Astrocyte of the spinal cord (primary cell): ENCODE measurements at places on chromosomes 16 and 17.

DNA sequence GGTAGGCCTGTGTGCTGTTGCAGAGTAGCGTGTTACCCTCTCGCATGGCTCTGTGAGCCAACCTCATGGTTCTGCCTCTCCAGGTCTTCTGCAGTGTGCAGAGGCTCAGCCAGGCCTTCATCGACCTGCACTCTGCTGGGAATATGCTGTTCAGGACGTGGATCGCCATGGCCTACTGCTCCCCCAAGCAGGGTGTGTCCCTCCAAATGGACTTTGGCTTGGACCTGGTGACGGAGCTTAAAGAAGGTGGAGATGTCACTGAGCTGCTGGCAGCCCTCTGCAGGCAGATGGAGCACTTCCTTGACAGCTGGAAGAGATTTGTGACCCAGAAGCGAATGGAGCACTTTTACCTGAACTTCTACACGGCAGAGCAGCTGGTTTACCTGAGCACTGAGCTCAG lies 75.8 kb upstream of the ENDOV start:
- no peak for DNase-seq

DNA sequence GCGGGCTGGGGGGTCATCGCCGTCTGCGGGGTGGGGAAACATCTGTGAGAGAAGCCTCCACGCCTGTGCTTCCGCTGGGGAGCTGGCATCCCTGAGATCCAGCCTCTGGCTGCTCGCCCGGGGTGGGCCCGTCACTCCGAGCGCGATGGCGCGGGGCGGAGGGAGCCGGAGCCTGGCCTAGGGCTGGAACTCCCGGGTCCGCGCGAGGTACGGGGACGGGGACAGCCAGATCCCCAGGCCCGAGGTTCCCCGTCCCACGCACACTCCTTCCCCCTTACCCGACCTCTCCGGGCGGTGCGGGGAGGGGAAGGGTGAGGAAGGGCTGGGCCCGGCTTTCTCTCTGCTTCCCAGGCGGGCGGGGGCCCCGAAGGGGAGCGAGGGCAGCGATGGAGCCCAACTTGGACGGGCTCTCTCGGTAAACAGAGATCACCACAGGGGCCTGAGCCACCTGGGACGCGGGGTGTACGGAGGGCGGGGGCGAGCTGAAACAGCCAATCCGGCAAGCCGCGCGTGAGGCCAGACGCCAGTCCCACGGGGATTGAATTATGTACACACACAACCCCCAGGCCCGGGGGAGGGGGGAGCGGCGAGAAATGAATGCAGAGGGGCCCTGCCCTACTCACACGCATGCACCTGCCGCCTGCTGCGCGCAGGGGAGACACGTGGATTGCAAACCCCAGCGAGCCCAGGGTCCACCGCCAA lies at the start of gene SLC16A11:
TSS of gene SLC16A11 (minus strand) at position 596 of the 702 bp plus-strand sequence. CDS start at position 17, 579 bp downstream.
- DNase-seq: peak; percentile 17

- DNase-seq: peak; percentile 67
Measured at GRCh38 chr17:80866050-80866793, 125.4 kb upstream of the CHMP6 start.

DNA sequence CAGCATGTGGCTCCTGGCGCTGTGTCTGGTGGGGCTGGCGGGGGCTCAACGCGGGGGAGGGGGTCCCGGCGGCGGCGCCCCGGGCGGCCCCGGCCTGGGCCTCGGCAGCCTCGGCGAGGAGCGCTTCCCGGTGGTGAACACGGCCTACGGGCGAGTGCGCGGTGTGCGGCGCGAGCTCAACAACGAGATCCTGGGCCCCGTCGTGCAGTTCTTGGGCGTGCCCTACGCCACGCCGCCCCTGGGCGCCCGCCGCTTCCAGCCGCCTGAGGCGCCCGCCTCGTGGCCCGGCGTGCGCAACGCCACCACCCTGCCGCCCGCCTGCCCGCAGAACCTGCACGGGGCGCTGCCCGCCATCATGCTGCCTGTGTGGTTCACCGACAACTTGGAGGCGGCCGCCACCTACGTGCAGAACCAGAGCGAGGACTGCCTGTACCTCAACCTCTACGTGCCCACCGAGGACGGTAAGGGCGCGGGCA lies 645 bp downstream of the NLGN2 start:
- no peak for DNase-seq

DNA sequence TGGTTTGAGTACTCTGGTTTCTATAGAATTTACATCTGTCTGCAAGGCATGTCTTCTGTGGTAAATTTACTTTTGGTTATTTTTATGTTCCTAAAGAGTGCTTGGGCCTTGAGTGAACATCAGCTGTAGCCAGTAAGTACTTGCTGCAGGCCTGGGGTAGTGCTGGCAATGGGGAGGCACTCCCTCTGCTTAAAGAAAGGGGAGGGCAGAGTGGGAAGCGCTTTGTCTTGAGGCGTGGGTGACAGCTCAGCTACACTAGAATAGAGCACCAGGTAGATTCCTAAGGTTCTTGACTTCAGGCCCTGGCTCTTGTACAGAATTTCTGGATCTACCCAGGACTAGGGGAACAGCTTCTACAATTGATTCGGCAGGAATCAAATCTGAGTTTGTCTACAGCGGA lies 50.6 kb downstream of the MPHOSPH6 start:
- DNase-seq: no peak

- peak; percentile 87 for DNase-seq
Measured at GRCh38 chr16:66357523-66357928, 9.0 kb upstream of the CDH5 start.

DNA sequence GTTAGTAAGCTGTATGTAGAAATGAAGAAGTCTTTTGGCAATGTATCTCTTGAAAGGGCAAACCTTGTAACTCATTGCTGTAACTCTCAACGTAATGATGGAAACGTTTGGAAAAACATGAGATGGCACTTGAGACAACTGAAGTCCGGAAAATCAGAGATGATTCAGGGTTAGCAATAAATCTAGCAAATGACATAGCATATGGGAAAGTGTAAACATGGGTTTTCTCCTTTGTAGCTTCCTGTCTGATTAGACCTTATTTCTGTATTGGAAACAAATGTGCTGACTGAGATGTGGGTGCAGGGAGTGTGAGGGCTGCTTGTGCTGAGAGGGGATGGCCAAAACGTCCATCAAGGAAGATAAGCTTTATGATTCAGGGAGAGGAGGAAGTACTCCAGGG lies 110.7 kb upstream of the FAM20A start:
- DNase-seq: no peak

- no peak for DNase-seq
Measured at GRCh38 chr16:30472328-30472942, at the start of gene ITGAL. TSS of gene ITGAL (plus strand) at chr16:30472742. CDS start at chr16:30472838, 96 bp downstream.

DNA sequence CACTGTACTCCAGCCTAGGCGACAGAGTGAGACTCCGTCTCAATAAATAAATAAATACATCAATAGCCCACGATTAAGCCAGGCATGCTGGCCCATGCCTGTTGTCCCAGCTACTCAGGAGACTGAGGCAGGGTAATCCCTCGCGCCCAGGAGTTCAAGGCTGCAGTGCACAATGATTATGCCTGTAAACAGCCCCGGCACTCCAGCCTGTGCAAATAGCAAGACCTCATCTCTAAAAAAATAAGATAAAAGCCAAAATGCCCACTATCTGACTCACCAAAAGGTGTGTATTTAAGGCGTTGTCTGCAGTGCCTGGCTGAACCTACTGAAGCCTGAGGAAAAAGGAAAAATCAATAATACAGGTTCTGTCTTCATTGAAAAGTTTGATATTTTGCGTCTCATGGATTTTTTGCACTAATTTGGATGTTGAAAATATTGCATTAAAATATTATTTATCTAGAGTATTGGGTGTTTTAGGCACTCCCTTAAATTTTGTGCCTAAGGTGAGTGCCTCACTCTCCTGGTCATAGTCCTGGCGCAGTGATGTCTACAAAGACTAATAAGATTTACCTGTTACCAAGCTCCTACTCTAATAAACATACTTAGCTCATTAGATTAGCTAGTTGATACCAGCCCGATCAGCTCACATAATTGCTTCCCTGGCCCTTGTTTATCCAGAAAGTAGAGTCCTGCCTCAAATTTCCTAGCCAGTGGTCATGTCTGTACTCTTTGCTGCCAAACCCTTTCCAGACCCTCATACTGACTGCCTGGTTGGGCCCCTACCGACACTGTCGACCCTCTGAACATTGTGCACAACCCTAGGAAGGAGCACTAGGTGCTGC lies 24.7 kb upstream of the TOB1 start:
- DNase-seq: no peak

- DNase-seq: no peak
Measured at GRCh38 chr17:29451121-29451742, 61.1 kb downstream of the TAOK1 start.

- DNase-seq: no peak
Measured at GRCh38 chr17:79746889-79747507, 16.3 kb downstream of the ENPP7 start.

DNA sequence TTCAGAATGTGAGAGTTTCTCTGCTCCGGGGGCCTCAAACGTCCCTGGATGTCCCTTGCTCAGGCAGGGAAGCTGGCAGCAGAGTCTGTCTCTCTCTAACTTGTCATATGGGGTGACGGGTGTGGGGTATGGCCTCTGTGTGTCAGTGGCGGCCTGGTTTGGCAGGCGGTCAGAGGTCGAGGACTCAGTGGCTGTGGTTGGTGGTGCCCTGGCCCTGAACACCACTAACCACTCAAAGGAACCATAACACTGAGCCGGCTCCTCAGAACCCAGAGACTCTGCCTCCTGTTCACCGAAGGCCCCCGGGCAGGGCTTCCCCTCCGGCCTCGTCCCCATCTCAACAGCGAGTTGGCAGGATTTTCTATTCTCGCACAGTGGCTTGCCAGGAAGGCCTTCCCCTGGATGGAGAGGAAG lies 677 bp downstream of the P2RX1 start:
- DNase-seq: no peak

DNA sequence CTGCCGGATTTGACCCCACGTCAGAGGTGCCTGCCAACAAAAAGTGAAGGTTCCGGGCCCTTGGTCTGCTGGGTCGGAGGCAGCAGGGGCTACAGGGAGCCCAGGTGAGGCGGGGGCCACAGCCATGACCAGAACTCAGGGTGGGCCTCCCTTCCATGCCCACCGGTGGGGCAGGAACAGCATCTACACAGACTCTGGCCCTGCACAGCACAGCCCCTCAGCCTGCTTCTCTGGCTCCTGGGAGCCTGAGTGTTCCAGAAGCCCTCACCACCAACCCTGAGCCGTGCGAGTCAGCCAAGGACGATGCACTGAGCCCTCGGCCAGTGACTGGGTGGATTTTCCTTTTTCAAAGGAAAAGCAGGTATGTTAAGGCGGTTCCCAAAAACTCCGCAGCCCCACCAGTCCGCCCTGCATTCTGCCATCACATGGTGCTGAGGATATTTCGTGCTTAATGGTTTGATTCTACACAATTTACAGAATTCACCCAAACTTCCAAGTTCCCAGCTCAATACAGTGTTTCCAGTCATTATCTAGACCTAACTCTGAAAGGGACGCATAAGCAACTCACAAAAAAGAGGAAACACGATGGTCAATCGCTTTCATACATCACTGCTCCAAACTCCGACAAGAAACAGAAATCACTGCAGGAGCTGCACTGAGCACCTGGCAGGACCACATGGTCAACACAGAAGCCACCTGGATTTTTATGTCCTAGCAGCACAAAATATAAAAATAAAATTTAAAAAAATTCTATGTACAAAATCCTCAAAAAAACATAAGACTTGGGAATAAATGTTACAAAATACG lies 19.4 kb upstream of the C16orf95 start:
- no peak for DNase-seq

DNA sequence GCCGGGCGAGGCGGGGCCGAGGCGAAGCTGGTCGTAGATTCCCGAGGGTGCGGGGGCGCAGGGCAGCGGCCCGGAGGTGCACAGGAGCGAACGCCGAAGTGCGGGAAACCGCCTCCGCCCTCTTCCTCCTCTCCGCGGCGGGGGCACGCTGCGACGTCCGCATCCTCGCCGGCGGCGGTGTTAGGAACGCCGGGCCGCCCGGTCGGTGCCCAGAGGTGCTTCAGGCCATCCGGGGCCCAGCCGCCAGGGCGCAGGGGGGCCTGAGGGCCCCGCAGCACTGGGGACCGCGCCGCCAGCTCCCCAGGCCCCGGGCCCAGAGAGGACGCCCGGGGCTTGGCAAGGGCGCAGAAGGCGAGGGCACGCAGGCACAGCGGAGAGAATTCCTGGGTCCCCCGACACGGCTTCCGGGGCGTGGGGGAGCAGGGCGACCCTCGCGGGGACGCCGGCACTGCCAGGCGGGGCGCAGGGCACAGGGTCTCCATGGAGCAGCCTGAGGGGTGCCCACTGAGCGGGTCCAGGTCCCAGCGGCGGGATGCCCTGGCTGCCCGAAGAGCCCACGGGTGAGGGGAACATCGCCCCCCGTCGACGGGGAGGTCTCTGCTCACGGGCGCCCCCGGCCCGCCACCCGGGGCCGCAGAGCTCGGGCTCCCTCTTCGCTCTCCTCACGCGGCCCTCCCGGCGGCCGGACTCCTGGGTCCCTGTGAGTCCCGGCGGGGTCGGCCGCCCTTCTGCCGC lies 576 bp downstream of the EPOP start:
- no peak for DNase-seq

DNA sequence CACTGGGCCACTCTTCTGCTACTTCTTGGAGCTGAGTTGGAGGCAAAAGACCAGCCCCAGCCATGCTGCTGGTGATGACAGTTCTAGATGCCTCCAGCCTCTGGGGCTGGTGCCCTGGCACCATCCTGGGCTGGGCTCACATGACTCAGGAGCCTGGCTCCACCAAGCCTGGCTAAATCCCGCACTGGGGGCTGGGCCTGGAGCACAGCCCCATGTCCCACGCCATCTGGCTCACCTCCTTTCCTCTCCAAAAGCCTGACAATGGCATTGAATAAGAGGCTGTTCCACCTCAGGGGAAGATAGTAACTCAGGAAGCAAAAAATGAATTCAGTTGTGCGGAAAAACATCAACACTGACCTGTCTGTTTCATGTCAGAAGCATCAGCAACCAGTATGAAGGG lies 45.1 kb upstream of the MTSS2 start:
- DNase-seq: no peak

DNA sequence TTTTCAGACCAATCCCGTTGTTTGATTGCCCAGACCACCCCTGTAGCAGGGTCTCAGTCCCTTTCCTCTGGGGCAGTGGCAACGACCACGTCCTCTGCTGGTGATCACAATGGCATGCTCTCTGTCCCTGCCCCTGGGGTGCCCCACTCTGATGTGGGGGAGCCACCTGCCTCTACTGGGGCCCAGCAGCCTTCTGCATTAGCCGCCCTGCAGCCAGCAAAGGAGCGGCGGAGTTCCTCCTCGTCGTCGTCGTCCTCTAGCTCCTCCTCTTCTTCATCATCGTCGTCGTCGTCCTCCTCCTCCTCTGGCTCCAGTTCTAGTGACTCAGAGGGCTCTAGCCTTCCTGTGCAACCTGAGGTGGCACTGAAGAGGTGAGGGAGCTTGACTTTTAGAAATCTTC lies 9.2 kb downstream of the ELOB start:
- DNase-seq: no peak

DNA sequence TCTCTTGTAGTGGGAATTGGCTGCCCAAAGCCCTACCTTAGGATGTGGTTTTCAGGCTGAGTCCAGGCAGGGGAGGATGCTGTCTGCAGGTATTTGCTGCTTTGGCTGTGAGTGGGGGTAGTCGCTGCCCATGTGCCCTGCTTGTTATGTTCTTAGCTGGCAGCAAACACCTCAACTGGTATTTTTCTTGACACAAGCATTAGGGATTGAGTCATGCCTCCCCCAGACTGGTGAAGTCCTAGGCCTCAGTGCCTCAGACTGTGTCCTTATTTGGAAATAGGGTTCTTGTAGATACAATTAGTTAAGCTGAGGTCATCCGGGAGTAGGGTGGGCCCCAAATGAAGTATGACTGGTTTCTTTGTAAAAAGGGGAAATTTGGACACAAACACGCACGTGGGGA lies 808.3 kb upstream of the EEF2KMT start:
- peak; percentile 73 for DNase-seq
